Fibroblast of skin of abdomen (primary cell): ENCODE measurements at places on chromosomes 11 and 22.

DNA sequence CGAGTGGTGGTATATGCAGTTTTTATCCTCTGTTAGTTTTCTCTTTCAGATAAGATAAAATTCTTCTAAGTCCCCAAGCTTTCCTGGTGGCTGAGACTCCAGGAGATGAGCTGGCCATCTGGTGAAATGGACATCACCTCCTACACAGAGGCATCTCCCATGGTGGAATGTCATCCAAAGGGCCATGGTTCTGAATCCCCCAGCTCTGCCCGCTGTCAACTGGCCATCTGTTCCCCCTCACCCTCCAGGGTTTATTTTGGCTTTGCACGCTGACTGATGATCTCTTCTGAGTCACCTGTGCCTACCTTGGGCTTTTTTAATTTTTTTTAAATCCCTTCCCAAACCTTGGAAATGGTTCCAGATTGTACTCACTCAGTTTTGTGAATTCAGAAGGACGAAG, 142.2 kb downstream of the HIPK3 start:
- no peak for DNase-seq

GRCh38 chr22:29695129-29695926, 24.5 kb upstream of the CABP7 start:
- no peak for DNase-seq

DNA sequence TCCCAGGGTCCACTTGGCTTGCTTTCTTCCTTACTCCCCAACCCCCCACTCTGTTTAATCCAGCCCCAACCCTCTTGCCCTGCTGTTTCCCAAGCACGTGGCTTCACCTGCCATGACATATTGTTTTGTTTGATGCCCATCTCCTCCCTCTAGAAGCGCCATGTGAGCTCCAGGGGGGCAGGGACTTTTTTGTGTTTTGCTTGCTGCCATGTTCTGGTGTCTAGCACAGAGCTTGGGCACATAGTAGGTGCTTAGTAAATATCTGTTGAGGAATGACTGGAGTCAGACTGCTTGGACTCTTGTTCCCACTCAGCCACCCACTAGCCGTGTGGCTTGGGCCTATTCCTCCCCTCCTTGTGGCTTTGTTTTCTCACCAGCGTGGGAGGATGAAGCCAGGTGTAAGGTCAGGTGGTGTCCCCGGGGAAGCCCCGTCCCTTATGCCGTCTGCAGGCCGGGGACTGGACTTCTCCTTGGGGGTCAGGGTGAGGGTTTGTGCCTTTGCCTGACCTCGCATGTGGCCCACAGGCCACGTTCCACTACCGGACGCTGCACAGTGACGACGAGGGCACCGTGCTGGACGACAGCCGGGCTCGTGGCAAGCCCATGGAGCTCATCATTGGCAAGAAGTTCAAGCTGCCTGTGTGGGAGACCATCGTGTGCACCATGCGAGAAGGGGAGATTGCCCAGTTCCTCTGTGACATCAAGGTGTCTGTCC, 3.8 kb downstream of the AIP start:
- no peak for DNase-seq

DNA sequence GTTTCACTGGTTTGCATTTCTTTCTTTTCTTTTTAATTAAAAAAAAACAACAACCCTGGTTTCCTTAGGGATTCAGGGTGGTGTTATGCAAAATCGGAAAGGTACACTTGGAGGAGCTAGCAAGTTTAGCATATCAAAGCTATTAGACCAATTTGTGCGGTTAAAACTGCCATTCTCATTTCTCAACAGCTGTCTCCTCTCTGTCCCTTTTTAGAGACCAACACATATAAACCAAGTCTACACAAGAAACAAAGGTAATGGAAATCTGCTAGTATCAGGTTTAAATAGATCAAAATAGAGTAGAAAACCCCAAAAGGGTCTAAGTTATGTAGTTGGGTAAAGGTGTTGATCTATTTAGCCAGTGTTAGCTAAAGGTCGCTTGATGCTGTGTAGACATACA, 1.7 kb upstream of the SESN3 start:
- no peak for DNase-seq

GRCh38 chr11:118398791-118399559, 2.4 kb upstream of the ATP5MG start:
- DNase-seq, result no peak

- peak; percentile 93 for DNase-seq
These were observed at the start of gene C2CD2L for GRCh38 chr11:119106564-119107537. Gene C2CD2L, plus strand, starts transcription at chr11:119107344. Its CDS starts 398 bp downstream, at chr11:119107742.

DNA sequence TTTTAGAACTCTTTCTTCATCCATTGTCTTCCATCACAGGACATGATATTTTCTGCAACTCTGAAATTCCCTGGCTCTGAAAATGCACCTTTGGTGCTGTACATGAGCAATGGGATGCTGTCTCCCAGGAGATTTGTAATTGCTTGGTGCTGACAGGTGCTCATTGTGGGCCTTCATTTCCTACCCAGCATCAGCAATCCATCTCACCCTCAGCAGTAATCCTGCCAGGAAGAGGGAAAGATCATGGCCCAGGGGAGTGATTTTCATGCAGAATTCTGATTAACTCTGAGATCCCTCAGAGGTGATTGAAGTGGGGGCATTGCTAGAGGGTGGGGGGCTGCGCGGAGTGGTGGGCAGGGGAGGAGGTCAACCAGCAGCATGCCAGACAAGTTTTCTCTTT, 651.7 kb downstream of the NELL1 start:
- no peak for DNase-seq

- DNase-seq, result no peak
These were observed 66.6 kb upstream of the TP53I11 start for GRCh38 chr11:45017329-45017728.

- peak; percentile 75 for DNase-seq
These were observed 18.5 kb downstream of the BLID start for GRCh38 chr11:122097419-122098001.

- DNase-seq, result no peak
These were observed 17.2 kb upstream of the TAB1 start for GRCh38 chr22:39382410-39382809.

- no peak for DNase-seq
These were observed 22.0 kb downstream of the FZD4 start for GRCh38 chr11:86932924-86933875.

DNA sequence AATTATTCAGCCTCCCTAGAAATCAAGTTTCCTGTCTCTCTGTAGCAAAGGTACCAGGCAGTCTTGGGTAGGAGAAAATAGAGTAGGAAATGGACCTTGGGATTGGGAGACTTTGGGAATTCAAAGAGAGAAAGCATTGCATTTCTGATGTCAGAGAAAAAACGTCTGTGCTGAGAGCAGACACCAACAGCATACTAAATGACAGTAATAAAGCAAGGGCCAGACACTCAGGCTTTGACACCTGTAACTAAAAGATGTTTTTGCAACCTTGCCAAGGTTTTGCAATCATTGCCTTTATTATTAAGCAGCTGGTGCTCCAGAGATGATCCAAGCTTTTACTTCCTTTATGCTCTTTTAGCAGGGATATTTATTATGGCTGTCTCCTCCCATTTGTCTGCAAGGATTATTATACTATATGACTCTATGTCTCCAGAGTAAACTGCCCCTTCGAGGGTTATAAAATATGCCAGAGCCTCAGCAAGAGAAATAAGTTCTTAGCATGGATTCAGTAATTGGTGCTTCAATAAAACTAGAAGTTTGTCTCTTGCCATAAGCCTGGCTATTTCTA, 85.2 kb upstream of the GRAMD1B start:
- no peak for DNase-seq
